Tibial artery (tissue), 4 donors: ENCODE measurements at places on chromosomes 11 and 22.

GRCh38 chr11:86052693-86053641, 15.9 kb downstream of the PICALM start:
- no peak for DNase-seq

DNA sequence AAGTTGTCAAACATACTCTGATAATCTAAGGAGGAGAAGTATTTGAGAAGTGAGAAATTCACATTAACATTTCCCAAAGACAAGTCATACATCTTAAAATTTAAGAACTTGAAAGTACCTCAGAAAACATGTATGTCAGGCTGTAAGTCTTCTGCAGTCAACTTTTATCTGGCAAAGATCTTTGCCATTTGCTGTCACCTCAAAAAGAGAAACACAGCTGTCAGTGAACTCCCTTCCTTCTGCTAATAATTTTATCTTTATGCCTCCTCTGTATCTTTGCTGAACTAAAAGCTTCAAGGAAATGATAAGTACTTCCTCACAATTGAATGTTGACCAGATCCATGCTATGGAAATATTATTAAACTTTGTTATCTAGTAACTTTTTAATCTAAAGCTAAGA, 18.7 kb downstream of the TTC17 start:
- no peak for DNase-seq

DNA sequence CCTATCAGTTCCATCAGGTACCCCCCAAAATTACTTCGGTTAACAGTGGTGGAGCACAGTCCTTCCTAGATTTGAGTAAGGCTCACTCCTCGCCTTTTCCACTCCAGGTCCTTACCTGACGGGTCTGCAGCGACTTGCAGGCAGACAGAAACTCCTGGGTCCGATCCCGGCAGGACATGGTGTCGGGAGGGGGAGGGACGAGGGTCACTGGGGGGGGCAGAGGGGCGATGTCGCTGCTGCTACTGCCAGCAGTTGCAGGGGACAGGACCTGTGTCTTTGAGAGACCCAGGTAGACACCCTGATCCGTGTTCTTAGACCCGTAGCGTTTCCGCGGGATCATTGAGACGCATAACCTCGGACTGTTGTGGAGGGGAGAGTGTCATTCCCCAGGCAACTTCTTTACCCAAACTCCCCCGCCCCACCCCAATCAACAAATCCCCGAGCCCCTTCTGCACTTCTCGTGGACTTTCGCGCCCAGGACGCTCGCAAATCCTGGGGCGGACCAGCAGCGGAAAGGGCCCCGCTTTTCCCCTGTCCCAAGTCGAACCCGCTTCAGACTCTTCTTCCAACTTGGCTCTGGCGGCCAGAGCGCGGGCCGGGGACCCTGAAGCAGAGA, 839 bp downstream of the STX5 start:
- no peak for DNase-seq

DNA sequence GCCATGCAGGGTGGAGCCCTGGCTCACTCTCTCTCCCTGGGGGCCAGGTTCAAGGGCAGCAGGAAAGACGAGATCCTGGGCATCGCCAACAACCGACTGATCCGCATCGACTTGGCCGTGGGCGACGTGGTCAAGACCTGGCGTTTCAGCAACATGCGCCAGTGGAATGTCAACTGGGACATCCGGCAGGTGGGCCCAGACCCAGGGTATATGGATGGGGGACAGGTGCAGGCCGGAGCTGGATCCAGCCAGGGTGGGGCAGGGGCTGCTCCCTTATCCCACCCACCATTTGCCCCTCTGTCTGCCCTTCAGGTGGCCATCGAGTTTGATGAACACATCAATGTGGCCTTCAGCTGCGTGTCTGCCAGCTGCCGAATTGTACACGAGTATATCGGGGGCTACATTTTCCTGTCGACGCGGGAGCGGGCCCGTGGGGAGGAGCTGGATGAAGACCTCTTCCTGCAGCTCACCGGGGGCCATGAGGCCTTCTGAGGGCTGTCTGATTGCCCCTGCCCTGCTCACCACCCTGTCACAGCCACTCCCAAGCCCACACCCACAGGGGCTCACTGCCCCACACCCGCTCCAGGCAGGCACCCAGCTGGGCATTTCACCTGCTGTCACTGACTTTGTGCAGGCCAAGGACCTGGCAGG, 2.9 kb downstream of the TRPT1 start:
- DNase-seq, result no peak

GRCh38 chr11:118841469-118842242, 42.0 kb upstream of the CXCR5 start:
- DNase-seq, result no peak

GRCh38 chr11:110089617-110090282, 3.4 kb upstream of the ZC3H12C start:
- DNase-seq, result no peak

- DNase-seq, result no peak
Observed at GRCh38 chr11:87324817-87325489, 287.2 kb downstream of the TMEM135 start.
